ENCODE measurements at places on chromosomes 11 and 22. TPM values are rescaled to one million over a fixed set of nuclear protein-coding genes. Genes with fewer than 3 reads are reported as not detected.

Gene MGAT3
- 11.0 TPM for total RNA-seq

Gene LRRC74B
- total RNA-seq: not detected

Gene KCNK4
- total RNA-seq: not detected

Gene MRGPRX3
- total RNA-seq: not detected

Gene SLN
- total RNA-seq: 1.0 TPM

Gene TRIM49D2
- not detected for total RNA-seq

Gene RBFOX2
- 152 TPM for total RNA-seq

Gene RASSF10
- 0.26 TPM for total RNA-seq

Gene SCGB1C1
- total RNA-seq: not detected

Gene DEFB108B
- total RNA-seq: not detected

Gene OR8K3
- total RNA-seq: not detected

Gene ANO3
- total RNA-seq: 0.55 TPM

Gene MUC2
- total RNA-seq: 0.06 TPM

Gene ABCC8
- total RNA-seq: 0.32 TPM

Gene MRGPRE
- total RNA-seq: not detected
